ENCODE measurements at places on chromosomes 2 and 18.

- DNase-seq, result no peak
Observed at GRCh38 chr2:157867703-157868102, 8.4 kb downstream of the ACVR1 start.

GRCh38 chr2:43221763-43222474, 4.5 kb downstream of the ZFP36L2 start:
- DNase-seq, result peak; percentile 81

- no peak for DNase-seq
Observed at GRCh38 chr18:3466872-3467271, 16.9 kb downstream of the TGIF1 start.

DNA sequence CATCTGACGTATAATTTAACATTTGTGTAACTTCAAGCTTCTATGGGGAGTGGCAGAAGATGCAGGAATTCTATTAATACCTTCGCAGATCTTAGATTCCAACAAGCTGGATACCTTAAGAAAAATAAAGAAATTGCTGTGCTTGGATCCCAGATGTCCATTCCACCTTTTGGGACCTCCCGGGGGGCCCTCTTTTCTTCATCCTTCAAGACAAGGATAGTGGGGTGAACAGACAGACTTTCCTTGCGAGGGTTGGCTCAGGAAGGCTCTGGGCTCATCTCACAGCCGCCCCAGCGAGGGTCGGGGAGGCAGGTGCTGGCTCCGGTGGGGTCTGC, 509 bp upstream of the RNF144A start:
- no peak for DNase-seq

DNA sequence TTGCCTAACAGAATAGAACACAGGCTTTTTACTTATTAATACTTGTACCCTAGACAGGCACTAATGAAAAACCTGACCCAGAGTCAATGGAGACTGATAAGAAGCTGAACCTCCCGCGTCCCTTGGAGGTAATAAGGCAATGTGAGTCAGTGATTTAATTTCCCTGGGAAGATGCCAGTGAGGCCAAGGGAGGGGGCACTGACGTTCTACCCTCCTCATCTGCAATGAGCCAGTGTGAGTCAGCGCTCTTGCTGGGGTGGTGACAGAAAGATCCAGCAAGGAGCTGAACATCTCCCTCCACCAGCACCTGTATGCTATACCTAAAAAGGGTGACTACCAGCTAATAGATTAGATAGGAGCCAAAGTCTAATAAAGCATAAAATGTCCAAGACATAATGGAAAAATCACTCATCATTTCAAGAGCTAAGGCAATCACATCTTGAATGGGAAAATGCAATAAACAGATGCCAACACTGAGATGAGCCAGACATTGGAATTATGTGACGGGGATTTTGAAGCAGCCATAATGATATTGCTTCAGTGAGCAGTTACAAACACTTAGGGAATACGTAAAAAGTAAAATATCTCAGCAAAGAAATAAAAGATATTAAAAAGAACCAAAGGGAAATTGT, 116.9 kb downstream of the TPGS2 start:
- DNase-seq, result no peak

DNA sequence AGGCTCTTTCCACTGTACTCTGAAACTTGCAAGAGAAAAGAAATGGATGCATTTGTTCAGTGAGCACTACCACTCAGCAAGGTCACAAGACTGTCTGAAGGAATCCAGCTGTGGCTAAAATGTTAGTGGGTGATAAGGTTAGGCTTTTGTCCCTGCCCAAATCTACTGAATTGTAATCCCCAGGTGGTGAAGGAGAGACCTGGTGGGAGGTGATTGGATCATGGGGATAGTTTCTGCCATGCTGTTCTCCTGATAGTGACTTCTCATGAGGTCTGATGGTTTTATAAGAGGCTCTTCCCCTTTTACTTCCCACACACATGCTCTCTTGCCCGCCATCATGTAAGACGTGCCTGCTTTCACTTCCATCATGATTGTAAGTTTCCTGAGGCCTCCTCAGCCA, 68.2 kb downstream of the ZNF385B start:
- no peak for DNase-seq
